ENCODE measurements at places on chromosomes 3 and 15. TPM values are rescaled to one million over a fixed set of nuclear protein-coding genes. Genes with fewer than 3 reads are reported as not detected.

Gene TUSC7
- total RNA-seq = not detected

Gene SI
- not detected for total RNA-seq

Gene FGD5
- 8.5 TPM for total RNA-seq

DNA sequence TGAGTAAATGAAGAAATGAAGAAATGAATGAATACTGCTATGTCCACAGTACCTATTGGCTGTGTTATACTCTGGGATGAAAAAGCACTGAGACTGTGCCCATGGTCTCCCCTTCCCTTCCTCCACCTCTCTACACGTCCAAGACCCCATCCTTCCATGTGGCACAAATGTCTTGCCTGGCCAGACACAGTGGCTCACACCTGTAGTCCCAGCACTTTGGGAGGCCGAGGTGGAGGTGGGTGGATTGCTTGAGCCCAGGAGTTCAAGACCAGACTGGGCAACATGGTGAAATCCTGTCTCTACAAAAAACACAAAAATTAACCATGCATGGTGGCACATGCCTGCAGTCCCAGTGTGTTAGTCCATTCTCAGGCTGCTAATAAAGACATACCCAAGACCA lies 200.1 kb downstream of the FAM43A start:
- no peak for DNase-seq

- no peak for DNase-seq
Measured at GRCh38 chr15:64806509-64806908, 18.9 kb downstream of the PIF1 start.

GRCh38 chr15:33757516-33758232 lies 210.6 kb upstream of the CHRM5 start:
- no peak for DNase-seq

DNA sequence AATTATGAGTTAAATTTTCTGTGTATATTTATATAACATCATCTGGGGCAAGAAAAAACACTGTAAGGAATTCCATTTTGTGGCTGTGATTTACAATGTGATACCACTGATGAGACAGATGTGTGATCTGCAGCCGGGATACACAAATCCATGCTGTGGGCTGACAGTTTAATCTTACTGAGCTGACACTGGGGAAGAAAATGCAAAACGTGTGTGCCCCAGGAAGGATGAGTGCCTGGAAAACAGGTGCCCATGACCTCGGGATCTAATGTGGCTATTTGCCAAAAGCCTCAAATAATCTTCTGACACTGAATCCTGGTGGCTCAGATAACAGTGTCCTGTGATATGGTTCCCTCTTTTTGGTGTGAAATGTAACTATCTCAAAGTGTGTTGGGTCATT lies 10.5 kb downstream of the MYRIP start:
- no peak for DNase-seq

GRCh38 chr15:72229076-72229946 lies 1.7 kb downstream of the PKM start:
- no peak for DNase-seq

DNA sequence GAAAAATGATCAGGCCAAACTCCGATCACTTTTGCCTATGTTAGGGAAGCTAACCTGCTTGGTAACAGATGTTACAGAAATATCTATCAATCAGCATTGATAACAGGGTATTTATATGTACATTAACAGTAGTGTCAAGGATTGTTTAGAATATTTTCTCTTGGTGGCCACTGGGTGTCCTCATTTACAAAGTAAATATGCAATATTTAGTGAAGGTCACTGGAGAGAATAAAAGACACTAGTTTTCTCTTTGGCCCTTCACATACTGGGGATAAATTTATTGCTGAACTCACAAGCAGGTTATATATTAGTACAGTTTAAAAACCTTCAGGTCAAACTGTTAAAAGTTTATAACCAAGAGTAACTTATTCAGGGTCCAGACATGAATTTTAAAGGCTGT lies 69.0 kb downstream of the TIGIT start:
- DNase-seq = no peak

GRCh38 chr15:83955806-83956265 lies 279.7 kb upstream of the GOLGA6L4 start:
- no peak for DNase-seq

- DNase-seq = no peak
Measured at GRCh38 chr3:112048911-112049310, 14.4 kb downstream of the TMPRSS7 start.

DNA sequence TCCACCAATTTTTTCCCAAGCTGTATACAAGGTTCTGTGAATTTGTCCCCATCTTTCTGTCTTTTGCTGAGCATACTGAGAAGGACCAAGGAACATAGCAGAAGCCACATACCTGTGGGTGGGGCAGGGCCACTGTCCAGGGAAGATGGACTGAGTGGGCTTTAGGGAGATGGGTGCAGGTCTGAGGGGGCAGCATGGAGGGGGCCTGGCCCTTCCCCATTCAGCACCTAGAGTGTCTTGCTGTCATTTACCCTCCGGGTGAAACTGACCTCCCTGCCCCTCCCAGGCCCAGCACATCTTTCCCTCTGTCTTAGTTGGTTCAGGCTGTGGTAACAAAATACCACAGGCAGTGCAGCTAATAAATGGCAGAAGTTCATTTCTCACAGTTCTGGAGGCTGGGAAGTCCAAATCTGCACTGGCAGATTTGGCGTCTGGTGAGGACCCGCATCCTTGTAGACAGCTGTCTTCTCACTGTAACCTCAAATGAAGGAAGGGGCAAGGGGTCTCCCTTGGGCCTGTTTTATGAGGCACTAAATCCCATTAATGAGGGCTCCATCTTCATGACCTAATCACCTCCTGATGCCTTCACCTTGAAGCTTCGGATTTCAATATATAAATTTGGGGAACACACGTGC lies 180.0 kb upstream of the SMAD3 start:
- no peak for DNase-seq

DNA sequence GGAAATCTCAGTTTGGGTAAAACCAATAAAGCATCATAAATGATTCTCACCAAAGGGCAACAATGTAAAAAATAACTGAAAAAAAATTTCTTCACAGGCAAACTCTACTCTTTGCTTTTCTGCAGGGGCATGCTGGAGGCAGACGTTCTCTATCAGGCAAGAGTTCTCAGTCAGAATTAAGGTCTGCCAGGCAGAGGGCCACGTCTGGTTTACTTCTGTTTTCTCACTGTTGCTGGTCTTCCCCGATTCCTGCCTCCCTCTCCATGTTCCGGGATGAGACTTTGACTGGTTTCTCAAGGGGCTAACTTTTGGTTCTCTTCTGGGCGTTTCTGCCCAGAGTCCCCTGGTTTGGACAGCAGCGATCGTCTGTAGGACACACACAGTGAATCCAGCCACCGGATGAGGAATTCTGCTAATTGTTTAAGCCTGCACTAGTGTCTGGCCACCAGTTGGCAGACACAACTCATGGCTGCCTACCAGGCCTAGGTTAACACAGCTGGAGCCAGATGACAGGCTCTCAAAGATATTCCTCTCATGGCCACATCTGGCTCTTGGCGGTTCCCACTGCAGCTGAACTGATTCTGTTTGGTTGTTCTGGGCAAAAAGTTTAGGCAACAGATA lies 273.1 kb downstream of the FOXP1 start:
- no peak for DNase-seq

GRCh38 chr3:108669208-108669607 lies 79.7 kb downstream of the DZIP3 start:
- no peak for DNase-seq

- DNase-seq = no peak
Measured at GRCh38 chr3:133820889-133821675, 15.5 kb downstream of the SRPRB start.

GRCh38 chr15:31111091-31111647 lies 9.6 kb upstream of the TRPM1 start:
- no peak for DNase-seq
